ENCODE measurements at places on chromosomes 2 and 18. TPM values are rescaled to one million over a fixed set of nuclear protein-coding genes. Genes with fewer than 3 reads are reported as not detected.

DNA sequence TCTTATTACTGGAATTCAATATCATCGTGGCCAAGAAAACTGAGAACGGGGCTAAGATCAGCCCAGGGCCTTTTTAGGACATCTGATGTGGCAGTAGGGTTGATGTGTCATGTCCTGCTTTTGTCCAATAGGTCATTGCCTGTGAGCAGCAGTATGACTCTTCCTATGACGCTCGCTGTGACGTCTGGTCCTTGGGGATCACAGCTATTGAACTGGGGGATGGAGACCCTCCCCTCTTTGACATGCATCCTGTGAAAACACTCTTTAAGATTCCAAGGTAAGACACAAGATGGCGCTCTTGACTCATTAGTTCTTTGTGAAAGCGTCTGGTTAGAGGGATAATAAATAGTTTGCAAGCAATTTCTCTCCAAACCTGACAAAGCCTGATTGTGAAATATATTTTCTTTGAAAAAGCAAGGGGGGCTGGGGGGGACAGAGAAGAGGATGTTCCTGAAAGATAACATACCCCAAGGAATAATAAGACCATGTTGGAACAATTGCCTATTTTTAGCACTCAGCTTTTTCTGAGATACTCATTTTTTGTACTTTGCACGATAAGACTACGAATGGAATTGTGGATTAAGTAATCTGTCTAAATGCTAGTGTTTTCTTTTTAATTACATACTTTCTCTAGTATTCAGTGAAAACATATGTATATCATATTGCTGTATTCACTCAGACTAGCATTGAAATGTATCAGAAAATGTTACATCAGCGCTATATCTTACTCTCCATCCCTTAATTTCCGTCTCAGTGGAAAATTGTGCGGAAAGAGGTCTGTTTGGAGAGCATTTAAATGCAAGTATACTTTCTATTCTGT lies 58.1 kb downstream of the MYO3B start:
- DNase-seq = peak; percentile 47

DNA sequence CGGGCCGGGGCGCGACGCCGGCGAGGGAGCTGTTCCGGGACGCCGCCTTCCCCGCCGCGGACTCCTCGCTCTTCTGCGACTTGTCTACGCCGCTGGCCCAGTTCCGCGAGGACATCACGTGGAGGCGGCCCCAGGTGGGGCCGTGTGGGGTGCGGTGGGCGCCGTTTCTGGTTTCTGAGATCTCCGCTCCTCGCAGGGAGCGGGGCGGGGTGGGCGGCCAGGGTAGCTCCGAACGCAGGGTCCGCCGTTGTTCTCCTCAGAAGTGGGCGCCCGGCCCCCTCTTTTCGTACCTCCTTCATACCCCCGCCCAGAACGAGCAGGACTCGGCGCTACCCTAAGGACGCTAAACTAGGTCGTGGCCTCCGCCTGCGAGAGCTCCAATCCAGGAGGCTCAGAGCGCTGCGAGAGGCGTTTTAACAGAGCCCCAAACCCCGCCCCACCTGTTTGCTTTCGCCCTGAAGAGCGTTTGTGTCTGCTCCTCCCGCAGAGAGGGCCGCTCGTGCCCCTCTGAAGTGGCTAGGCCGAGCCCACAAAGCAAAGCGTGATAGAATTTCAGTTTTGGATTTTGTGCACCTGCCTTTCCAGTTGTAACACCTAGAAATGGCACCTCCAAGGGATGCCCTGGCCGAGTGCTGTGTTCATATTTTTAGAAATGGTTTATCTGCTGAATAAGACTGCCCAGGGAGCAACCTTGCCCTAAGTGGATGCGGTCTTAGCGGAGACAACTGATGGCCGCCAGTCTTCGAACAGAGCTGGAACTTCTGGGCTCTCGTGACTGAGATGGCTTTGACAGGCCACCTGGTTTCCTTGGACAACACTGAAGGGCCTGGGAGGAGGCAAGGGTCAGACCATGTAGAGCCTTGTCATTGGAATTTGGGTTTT lies 626 bp downstream of the CAPN10 start:
- peak; percentile 30 for DNase-seq

- DNase-seq = no peak
Observed at GRCh38 chr2:29374823-29375222, 259.6 kb downstream of the CLIP4 start.

DNA sequence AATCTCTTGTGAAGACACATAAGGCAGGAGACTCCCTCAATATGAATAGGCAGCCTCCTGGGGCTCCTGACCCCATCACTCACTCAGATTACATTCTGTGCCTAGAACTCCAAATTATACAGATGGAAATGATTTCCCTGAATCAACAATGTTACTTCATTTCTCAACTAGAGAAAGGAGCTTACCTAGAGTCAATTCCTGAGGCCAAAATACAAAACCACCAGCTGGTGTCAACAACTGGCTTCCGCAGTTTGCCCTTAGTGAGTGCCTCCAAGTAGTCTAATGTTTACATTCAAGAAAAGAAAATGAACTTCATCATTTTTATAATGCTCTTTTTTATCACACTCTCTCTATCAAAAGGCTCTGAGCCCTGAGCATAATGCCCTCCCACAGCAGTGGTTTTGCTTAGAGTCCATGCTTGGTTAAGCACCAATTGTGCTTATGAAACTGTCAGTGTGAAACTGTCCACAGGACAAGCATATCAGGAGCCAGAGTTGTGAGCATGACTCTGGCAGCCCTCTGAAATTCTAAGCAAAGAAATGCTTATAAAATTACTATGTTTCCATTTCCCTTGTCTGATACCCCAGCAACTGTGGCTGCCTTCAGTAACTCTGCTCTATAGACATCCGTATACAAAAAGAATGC lies 305.7 kb upstream of the PKDCC start:
- DNase-seq = no peak

Gene CHRNG
- total RNA-seq = not detected

Gene TMEM150A
- 3.6 TPM for total RNA-seq

Gene AQP12B
- not detected for total RNA-seq

Measured in M059J (cell line).